Ureter (tissue), 1 donor: ENCODE measurements at places on chromosomes 11 and 22. TPM values are rescaled to one million over a fixed set of nuclear protein-coding genes. Genes with fewer than 3 reads are reported as not detected.

DNA sequence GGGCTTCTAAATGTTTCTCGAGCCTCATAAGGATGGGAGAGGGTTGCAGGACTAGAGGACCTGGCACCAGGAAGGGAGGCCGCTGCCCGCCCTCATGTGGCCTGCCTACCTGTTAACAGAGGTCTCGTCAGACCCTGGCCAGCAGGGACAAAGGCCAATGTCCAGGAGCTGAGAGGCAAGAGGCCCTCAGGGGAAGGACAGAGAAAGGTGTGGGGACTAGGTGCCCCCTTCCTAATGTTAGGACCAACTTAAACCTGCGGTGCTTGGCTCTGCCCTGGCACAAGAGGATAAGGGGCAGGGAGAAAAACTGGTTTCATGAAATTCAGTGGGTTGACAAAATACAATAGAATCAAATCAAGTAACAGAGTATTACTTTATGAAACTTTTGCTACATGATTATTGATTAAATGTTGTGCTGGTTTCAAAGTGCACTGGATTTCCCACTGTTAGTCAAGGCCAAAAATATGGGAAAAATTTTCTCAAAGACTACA lies 20.0 kb upstream of the SYT12 start:
- no peak for DNase-seq

DNA sequence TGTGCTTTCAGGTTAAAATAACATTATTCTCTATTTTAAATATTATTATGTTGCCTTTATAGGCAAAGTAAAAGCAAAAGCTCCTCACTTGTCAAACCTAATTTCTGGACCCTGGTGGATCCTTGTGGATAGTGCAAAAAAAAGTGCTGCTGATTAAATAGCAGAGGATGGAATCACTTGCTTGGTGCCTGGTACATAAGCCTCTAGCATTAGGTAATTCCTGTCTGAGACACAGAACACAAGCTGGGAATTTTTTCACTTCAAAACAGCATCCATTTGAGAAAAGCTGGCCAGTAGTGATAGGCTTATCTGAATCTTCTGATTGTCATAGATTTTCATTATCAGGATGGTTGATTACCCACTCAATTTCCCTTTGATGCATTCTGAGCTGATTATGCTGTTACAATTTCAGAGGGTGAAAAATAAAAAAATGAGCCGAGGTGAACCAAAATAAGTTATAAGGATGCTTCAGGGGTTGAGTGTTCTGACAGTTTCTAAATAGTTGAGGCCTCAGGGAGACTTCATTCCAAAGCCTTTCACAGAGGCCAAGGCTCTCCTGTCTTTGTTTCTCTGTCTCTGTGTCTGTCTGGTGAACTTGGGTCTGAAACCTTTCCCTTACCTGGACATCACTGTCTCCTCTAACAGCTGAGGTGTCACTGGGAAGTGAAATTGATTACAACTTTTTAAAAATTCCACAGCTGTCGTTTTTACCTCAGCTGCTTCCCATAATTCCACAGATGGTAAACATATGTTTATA lies 242.9 kb downstream of the NELL1 start:
- no peak for DNase-seq

GRCh38 chr11:27041141-27041899 lies 705 bp downstream of the BBOX1 start:
- no peak for DNase-seq

DNA sequence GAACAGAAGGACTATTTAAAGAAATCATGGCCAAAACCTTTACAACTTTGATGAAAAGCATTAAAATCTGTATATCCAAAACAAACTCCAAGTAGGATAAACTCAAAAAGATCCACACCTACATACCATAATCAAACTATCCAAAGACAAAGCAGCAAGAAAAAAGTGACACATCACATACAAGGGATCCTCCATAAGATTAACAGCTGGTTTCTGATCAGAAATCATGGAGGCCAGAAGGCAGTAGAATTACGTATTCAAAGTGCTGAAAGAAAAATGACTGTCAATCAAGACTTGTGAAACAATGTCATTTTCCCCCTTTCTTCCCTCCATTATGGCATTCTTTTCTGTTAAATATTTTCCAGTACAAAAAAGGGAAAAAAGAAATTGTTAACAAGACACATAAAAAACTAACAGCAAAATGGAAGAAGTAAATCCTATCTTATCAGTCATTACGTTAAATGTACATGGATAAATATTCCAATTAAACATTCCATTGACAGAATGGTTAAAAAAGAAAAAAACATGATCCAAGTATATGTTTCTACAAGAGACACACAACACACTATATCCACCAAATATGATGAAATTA lies 34.2 kb upstream of the ARHGAP32 start:
- no peak for DNase-seq

DNA sequence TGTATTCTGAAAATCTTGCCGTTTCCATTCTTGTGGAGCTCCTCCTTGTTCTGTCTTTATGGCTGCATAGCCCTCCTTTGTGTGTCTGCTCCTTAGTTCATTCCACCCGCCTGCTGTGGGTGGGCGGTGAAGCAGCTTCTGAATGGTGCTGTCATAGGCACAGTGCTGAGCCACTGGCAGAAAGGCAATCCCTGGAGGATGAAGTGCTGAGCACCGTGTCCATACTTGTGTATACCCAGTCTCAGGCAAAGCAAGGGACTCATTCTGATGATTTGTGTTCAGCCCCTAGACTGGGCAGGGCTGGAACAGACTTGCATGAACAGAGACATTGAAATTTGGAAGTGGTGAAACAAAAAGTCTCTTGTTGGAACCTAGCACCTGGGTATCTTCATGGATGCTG lies 134.9 kb downstream of the MYO18B start:
- no peak for DNase-seq

DNA sequence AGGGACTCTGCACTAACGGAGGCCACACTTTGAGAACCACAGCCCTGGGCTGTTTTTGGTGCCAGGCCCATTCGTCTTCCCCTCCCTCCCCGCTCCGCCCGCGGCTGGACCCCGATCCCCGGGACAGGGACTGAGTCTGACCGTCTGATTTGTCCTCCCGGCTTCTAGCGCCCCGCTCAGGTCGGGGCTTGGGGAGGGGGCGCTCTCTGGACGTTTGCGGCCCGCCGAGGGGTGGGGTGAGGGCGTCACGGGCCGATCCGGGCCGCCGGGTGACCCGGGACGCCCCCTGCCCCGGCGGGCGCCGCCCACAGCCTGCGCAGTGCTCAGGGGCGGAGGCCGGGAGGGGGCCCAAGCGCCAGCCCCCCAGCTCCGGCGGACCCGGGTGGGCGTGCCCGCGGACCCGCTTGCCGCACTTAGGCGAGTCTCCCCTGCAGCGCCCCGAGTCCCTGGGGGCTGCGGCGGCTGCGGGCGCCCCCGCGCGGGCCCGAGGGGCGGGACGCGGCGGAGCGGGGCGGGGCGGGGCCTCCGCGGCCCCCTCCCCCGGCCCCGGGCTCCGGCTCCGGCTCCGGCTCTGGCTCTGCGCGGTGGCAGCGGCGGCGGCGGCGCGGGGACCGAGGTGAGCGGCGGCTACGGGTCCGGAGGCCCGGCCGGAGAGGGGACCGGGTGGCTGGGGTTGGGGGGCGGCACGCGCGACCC lies 33.7 kb upstream of the PRR5 start:
- DNase-seq: no peak

DNA sequence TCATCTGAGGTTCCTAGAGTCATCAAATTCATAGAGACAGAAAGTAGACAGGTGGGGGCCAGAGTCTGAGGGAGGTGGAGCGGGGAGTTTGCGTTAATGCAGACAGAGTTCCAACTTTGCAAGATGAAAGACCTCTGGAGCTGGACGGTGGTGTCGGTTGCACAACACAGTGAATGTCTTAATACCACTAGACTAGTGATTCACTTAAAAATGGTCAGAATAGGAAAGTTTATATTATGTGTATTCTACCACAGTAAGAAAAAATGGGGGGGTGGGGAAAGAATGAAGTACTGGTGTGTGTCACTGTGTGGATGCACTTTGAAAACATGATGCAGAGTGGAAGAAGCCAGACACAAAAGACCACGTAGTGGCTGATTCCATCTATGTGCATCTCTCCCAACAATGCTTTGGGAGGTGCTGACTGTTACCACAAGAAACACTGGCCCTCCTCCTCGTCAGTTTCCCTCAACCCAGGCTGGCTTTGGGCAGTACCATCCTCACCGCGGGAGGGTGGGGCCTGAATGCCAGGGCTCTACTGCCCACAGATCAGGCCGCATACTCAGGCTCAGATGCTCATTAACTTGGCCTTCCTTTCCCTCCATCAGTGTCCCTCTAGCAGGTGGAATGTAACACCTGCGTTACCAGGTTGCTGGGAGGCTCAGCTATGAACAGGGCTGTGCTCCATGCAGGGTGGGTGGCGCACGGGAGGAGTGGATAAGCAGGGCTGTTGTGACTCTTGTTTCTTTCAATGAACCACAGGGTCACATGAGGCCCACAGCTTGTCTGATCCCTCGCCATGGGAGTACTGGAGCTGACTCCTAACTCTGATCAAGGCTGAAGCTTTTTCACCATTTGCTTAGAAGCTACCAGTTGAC lies 297.0 kb downstream of the CTTN start:
- DNase-seq: no peak

- no peak for DNase-seq
Measured at GRCh38 chr11:27228906-27229290, 134.1 kb downstream of the CCDC34 start.

DNA sequence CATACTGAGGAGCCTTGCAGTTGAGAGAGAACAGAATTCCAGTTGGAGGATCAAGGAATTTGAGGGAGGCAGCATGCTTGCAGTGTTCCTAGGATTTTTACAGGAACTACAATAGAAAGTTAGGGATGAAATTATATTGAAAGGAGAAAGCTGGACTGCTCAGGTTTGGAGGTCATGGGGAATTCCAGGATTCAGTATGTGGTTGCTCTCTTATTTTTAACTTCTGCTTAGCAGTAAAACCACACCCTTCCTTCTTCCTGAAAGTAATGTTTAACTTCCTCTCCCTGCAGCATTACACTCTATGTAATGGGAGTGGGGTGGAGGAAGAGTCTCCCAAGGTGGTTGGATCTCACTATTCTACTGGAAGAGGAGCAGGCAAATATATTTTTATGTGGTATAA lies 31.3 kb downstream of the CTNND1 start:
- no peak for DNase-seq

DNA sequence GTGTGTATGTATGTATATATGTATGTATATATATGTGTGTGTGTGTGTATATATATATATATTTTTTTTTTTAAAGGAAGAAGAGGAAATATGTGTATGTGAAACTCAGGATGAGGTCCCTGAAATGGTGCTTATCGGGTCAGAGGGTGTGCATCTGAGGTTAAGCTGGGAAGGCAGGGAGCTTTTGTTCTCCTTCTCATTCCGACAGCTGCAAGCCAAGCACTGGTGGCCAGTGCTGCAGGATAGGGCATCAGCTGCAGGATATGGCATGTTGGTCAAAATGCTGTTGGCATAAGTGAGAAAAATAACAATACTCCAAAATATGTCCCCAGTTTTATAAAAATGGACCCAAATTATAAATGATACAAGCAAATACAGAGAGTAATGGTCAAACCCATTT lies 7.4 kb downstream of the SNRPD3 start:
- no peak for DNase-seq

- DNase-seq: no peak
Measured at GRCh38 chr22:33303099-33303498, 244.9 kb upstream of the SYN3 start.

- DNase-seq: no peak
Measured at GRCh38 chr11:69051381-69052342, 2.9 kb downstream of the TPCN2 start.

GRCh38 chr22:21918466-21919185 lies 34.0 kb downstream of the PPM1F start:
- DNase-seq: no peak

DNA sequence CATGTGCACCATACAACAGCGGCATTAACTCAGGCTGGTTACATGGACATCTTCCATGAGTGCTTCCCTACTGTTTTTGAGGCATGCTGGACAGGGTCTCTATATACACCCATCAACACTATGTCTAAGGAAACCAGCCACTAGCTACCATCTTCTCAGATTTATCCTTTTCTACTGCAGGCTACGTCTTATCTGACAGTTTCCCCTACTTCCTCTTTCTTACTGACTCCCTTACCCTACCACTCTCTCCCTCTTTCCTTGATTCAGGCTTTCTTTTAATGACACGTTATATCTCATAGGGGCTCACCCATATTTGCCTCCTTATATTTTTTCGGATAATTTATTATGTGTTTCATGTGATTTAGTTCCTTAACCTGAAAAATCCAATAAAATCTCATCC lies 41.8 kb downstream of the DDI1 start:
- DNase-seq: no peak

GRCh38 chr11:124788521-124788920 lies 11.7 kb downstream of the MSANTD2 start:
- DNase-seq: no peak

GRCh38 chr11:116108161-116108560 lies 603.9 kb upstream of the CADM1 start:
- no peak for DNase-seq

DNA sequence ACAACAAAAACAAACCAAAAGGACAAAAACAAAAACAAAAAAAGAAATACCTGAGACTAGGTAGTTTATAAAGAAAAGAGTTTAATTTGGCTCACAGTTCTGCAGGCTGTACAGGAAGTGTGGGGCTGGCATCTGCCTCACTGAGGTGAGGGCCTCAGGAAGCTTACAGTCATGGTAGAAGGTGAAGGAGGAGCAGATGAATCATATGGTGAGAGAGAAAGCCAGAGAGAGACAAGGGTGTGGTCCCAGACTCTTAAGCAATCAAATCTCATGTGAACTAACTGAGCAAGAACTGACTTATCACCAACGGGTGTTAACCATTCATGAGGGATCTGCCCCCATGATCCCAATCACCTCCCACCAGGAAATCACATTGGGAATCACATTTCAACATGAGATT lies 58.8 kb upstream of the ZBED5 start:
- no peak for DNase-seq

The TUB gene
- 10.6 TPM for total RNA-seq

The OR8D4 gene
- total RNA-seq: not detected

The DMC1 gene
- total RNA-seq: 2.2 TPM

The MRGPRX4 gene
- not detected for total RNA-seq

The CADM1 gene
- 58.0 TPM for total RNA-seq

The RNF26 gene
- total RNA-seq: 23.1 TPM

The LDHA gene
- 304 TPM for total RNA-seq

The SCGB2A2 gene
- total RNA-seq: not detected
